ENCODE measurements at places on chromosomes 11 and 22.

DNA sequence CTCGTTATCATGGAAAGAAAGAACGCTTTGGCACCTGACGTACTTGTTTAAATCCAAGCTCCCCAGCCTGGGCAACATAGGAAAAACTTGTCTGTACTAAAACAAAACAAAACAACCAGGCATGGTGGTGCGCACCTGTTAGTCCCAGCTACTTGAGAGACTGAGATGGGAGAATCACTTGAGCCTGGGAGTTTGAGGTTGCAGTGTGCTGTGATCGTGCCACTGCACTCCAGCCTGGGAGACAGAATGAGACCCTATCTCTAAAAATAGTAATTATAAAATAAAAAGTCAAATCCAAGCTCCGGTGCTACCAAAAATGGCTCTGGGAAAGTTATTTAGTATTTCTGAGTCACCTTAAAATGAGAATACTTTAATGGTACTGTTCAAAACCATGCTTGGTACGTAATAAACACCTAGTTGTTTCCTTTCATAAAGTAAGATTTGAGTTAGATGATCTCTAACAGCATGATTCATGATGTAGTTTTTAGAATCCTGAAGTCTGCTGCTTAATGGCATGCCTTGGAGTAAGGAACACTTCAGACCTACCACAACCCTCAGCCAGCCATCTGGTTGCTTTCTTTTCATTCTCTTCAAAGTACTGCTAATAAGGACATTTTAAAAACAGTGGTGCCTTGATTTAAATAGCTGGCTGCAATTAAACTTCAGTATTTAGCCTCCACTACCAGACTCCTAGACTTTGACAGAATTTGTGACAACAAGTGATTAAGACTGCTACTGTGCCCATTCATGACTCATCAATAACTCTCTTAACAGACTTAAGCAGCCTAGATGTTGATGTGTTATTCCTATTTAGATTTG lies 8.4 kb downstream of the PPME1 start:
- DNase-seq = no peak

- no peak for DNase-seq
Measured at GRCh38 chr11:131246156-131246555, 124.3 kb upstream of the NTM start.

- DNase-seq = no peak
Measured at GRCh38 chr11:12800032-12800671, 125.9 kb downstream of the TEAD1 start.

DNA sequence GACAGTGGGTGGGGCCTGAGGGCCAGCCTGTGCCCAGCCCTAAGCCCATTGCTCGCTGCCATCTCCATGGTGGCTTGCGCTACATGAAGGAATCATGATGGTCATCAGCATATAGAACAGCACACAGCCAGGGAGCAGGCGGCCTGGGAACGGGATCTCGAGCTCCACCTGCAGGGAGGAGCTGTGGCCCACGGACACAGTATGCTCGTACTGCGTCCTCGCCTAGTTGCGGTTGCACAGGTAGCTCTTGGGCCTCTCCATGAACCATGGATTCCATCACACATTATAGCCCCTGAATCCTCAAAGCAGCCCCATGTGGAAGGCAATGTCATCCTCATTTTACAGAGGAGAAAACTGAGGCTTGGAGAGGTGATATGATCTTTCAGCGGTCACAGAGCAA lies 15.1 kb downstream of the SEC14L4 start:
- DNase-seq = no peak

DNA sequence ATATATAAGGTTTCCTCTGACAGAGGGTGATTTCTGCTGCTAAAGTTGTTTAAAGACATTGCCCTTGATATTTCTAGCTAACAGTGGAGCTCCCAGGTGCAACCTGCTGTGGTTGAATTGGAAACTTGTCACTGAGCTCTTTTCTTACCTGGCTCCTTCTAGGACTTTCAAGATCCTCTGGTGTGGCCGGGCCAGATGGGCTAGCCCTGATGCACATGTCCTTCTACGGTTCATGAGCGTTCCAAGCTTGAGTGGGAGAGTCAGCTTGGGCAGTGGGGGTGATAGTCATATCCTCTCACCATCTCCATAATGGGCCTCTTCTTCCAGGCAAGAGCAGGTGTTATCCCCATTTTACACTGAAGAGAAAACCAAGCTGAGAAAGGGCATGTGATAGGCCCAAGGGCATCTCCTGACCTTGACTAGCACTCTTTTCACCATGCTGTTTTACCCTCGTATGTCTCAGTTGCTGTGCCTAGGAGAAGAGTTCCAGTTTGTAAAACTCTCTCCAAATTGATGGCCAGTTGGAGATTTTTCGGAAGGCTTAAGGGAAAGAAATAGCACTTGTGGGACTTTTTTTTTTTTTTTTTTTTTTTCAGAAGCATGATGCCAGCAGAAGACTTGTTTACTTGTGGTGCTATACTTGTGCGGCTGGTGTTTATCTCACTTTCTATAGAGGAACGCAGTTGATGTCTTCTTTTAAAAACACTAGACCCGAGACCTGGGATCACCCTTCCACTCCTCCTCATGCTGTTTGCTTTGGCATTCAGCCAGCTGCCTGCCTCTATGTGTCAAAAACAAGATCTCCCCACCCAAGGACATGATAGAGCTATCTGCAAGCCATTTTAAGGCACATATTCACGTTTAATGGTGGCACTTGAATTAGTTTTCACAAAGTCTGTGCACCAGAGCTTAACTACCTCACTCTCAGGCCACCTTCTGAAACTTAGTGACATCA lies 32.6 kb downstream of the TEAD1 start:
- no peak for DNase-seq

DNA sequence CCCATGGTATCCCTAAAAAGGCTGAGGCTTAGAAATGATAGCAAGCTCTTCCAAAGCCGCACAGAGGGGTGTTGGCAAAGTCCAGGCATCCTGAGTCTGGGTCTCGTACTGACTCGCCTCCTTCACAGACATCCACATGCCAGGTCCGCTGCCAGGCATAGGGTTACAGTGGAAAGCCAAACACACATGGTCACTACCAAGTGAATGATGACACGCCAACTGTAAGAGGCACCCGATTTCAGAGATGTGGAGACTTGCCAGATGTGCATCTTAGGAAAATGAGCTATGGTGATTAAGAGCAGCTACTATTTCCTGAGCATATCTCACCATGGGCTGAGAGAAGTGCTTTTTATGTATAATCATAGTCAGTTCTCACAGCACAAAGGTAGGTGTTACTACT lies 314.9 kb downstream of the MIAT start:
- no peak for DNase-seq

- no peak for DNase-seq
Measured at GRCh38 chr11:134383576-134384221, 28.3 kb downstream of the B3GAT1 start.

- no peak for DNase-seq
Measured at GRCh38 chr11:46118702-46119351, 2.4 kb downstream of the PHF21A start.

DNA sequence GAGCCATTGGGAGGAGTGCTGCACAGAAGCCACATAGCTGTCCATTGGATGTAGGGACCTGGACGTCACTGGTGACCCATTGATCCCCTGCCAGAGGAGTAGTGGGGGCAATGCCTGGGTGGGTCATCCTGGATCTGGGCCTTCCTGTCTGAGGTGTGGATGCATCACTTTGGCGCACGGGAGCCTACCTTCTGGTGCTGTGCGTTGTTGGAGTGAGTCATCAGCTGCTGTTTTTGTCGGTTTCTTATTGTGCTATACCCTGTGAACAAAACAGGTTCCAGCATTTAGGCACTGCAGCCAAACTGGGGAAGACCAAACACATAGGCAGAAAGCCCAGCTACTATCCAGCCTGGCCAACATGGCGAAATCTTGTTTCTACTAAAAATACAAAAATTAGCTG lies 3.2 kb downstream of the TAF6L start:
- no peak for DNase-seq

DNA sequence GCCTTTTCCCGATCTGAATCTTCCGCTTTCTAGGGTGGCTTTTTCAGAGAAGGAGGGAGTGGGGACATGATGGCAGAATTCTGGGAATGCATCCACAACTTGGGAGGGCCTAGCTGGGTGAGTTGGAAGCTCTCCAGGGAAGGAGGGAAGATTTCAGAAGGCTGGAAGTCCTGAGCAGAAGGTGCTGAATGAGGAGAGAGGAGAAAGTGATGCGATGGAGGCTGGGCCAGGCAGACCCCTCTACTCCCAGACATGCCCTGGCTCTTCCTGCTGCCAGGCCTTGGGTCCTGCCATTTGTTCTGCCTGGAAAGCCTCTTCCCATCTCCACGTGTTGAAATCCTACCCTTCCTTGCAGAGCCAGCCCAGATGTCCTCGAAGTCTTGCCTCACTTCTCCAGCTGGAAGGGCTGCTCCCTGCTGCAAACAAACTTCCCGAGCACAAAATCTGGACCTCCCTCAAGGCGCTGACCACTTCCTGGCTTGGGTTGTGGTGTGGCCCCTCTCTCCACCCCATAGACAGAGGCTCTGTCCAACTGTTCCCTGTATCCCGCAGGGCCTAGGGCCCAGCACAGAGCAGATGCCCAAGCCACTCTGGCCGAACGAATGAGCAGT lies 16.8 kb downstream of the LRRC32 start:
- DNase-seq = peak; percentile 86

- peak; percentile 87 for DNase-seq
Measured at GRCh38 chr11:16806791-16807190, 68.3 kb downstream of the C11orf58 start.

- DNase-seq = no peak
Measured at GRCh38 chr11:62433904-62434276, 15.1 kb downstream of the SCGB1A1 start.

DNA sequence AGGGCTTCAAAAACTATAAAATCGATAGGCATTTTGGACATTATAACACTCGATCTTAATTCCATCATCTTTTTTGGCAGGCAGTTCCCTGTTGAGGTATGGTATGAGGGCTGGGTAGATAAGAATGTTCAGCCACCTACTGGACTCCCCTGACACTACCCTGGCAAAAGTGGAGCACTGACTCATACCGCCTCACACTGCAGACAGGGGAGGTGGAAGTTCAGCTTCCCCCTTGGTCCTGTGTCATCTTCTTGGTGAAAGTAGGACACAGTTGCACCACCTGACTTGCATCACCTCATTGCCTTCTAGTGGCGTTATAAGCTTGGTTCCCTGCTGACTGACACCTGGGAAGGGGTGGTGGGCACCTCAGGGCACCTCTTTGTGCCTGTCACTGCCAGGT lies 30.4 kb downstream of the PAAF1 start:
- no peak for DNase-seq

- no peak for DNase-seq
Measured at GRCh38 chr22:22927888-22928665, 40.5 kb downstream of the IGLL5 start.

DNA sequence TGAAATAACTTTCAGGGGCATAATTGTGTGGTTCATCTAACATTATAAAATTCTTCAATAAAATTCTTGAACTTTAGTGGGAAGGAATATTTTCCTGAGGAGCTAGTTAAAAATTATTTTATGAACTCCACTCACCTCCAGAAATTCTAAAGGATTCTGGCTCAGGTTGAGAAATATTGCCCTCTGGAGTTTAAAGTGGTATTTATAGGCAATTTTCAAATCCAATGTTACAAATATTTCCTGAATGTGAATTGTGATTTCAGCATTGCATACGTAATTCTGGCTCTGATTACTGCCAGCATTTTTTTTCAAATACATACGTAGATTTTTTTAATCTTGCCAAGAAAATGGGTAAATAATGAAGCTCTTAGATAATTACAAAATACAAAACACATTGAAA lies 598.2 kb upstream of the ANO3 start:
- no peak for DNase-seq

GRCh38 chr11:35324981-35325380 lies 94.4 kb downstream of the SLC1A2 start:
- no peak for DNase-seq

GRCh38 chr11:65558930-65559509 lies 861 bp upstream of the LTBP3 start:
- no peak for DNase-seq

DNA sequence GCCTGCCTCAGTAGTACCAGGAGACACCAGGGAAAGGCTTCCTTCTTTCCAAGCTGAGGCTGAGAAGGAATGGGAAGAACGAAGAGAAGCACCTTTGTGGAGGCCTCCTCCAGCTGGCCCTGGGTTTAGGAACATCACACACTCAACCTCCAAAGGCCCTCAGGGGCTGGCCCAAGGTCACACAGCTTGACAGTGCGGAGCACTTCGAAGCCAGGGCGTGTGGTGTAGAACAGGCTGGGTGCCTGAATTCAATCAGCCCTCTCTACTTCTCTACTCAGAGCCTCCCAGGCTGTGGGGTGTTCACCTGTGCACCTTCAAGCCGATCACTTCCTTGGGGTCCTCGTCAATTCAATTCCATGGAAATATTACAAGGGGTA lies 727 bp upstream of the CSDC2 start:
- DNase-seq = no peak

DNA sequence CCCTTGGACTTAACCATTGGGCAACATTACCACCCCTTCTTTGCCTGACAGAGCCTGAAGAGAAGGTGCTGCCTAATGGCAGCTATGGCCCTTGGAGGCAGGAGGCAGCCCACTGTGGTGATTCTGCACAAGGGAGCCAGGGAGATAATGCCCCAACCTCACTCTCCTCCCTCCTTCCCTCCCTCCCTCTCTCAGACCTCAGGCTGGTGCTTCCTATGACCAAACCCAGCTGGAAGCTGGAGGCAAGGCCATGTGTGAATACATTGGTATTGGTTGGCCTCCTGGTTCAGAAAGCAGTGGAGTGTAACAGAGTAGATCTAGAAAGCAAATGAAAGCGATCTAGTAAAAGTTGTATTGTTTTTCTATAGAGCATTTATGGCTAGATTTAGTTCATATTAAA lies 233.1 kb downstream of the CSNK2A3 start:
- DNase-seq = no peak

- DNase-seq = peak; percentile 87
Measured at GRCh38 chr22:25235547-25236290, 16.3 kb downstream of the CRYBB2 start.

GRCh38 chr22:27194096-27194748 lies 536.8 kb downstream of the MIAT start:
- no peak for DNase-seq

DNA sequence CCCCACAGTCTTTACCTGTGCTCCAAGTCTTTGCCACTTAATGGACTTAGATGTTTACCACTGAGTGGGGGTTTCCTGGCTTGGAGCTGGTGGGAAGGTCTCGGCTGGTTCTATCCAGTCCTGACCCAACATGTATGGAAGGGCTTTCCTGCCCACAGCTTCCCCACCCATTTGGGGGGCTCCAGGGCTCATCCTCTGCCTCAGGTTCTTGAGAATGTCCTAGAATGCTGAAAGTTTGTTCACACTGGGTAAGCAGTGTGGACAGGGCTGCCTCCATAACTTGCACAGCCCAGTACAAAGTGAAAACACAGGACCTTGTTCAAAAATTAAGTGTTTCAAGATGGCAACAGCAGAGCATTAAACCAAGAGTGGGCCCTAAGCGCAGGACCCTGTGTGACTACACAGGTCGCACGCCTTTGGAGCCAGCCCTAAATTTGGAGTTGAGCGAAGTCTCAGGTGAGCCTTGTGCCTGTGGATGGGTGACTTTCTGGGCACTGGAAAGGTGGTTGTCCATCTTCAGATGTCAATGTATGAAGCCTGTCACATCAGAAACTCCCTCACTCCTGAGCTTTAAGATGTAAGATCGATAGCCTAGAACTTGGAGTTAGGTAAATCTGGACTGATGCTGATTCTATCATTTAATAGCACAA lies 72.7 kb upstream of the NARS2 start:
- no peak for DNase-seq

GRCh38 chr22:18145676-18146388 lies 4.1 kb upstream of the USP18 start:
- no peak for DNase-seq
